Effector memory CD4-positive, alpha-beta T cell (primary cell): ENCODE measurements at places on chromosomes 11 and 22.

DNA sequence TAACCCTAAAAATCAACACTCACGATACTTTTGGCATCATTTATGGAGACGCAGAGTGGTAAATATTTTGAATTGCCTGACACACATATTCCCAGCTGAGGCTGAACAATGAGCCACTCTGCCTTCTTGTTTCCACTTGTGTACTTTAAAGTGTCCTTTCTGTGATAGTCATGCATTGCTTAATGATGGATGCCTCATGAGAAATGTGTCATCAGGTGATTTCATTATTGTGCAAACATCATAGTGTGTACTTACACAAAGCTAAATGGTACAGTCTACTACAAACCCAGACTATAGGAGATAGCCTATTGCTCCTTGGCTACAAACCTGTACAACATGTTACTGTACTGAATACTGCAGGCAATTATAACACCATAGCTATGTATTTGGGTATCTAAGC lies 44.2 kb downstream of the MRE11 start:
- H3K27me3 ChIP-seq = no peaks in the 10 kb centered on the region
- no peaks in the 10 kb centered on the region for H3K4me1 ChIP-seq
- H3K36me3 ChIP-seq = peaks cover 9% of the 10 kb centered on the region

DNA sequence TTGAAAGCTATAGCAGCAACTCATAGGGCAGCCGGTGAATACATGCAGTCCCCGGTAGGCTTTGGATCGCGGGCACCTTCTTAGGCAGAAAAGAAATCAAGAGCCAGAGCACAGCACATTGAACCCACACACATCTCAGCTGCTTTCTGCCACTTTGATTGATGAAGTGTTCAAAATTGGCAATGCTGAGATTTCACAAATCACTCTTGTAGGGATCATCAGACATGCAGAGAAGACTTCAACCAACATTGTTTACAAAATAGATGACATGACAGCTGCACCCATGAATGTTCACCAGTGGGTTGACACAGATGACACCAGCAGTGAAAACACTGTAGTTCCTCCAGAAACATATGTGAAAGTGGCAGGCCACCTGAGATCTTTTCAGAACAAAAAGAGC lies 350.2 kb upstream of the ARHGAP42 start:
- DNase-seq = no peak
- H3K4me3 ChIP-seq = no peak overlapping the region
- H3K4me1 ChIP-seq = no peaks in the 10 kb centered on the region
- no peaks in the 10 kb centered on the region for H3K27me3 ChIP-seq
- no peaks in the 10 kb centered on the region for H3K36me3 ChIP-seq

DNA sequence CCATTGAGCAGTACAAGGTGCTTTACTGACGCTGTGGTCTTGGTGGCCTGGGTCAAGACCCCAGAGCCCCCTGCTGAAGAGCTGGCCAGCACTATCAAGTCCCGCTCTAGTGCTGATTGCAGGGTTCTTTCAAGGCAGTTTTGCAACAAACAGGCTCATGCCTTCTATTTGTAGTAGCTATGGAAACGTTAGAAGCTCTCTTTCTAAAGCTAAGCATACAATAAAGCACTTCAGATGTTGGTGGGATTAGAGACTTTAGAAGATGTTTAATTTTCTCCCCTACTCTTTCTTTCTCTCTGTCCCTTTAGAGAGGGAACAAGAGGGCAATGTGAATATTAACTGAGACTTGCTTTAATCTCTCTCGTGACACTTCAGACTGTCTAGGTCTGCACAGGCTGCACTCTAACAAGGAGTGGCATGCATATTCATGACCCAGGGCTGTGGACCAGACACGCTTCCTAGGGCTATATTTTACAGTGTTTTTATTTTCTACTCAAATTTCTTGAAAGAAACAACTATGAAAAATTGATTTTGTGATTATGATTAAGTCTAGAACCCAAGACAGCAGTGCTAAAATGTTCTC lies 138.6 kb downstream of the WNT7B start:
- no peaks in the 10 kb centered on the region for H3K4me1 ChIP-seq
- DNase-seq = no peak
- peaks cover 12% of the 10 kb centered on the region for H3K36me3 ChIP-seq
- no peak overlapping the region for H3K4me3 ChIP-seq
- no peak overlapping the region for H3K27ac ChIP-seq

DNA sequence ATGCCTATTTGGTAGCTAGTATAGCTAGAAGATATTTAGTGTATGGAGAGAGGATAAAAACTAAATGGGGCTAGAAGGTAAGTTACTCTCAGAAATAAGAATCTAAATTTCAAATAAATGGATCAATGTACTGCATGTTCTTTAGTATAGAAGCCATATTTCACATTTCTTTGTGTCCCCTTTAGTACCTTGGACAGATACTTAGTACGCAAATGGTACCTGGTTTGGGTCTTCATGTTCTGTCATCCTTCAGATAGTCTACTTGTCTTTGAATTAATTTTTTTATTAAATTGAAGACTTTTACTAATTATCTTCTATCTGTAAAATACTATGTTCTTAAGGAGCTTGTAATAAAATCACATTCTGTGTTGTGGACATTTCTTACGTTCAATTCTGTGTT lies 26.3 kb upstream of the RBMXL2 start:
- H3K4me1 ChIP-seq = no peaks in the 10 kb centered on the region
- no peaks in the 10 kb centered on the region for H3K27me3 ChIP-seq
- no peak overlapping the region for H3K27ac ChIP-seq
- DNase-seq = no peak
- no peaks in the 10 kb centered on the region for H3K36me3 ChIP-seq
- no peak overlapping the region for H3K4me3 ChIP-seq

GRCh38 chr11:117473481-117474091 lies 145.9 kb downstream of the CEP164 start:
- no peak overlapping the region for H3K4me3 ChIP-seq
- DNase-seq = no peak
- H3K4me1 ChIP-seq = no peaks in the 10 kb centered on the region
- H3K36me3 ChIP-seq = no peaks in the 10 kb centered on the region
- H3K27ac ChIP-seq = no peak overlapping the region

- peaks cover 6% of the 10 kb centered on the region for H3K36me3 ChIP-seq
- peaks cover 16% of the 10 kb centered on the region for H3K4me1 ChIP-seq
- DNase-seq = no peak
- H3K4me3 ChIP-seq = no peak overlapping the region
- H3K27me3 ChIP-seq = no peaks in the 10 kb centered on the region
Measured at GRCh38 chr11:67389477-67389876, 2.3 kb upstream of the RAD9A start.

GRCh38 chr11:123484448-123484847 lies 54.4 kb downstream of the GRAMD1B start:
- H3K4me1 ChIP-seq = no peaks in the 10 kb centered on the region
- no peak overlapping the region for H3K27ac ChIP-seq
- no peak for DNase-seq
- H3K36me3 ChIP-seq = no peaks in the 10 kb centered on the region
- no peak overlapping the region for H3K4me3 ChIP-seq
- no peaks in the 10 kb centered on the region for H3K27me3 ChIP-seq

GRCh38 chr11:134538742-134539141 lies 126.7 kb upstream of the B3GAT1 start:
- H3K4me3 ChIP-seq = no peak overlapping the region
- no peaks in the 10 kb centered on the region for H3K27me3 ChIP-seq
- no peaks in the 10 kb centered on the region for H3K36me3 ChIP-seq

DNA sequence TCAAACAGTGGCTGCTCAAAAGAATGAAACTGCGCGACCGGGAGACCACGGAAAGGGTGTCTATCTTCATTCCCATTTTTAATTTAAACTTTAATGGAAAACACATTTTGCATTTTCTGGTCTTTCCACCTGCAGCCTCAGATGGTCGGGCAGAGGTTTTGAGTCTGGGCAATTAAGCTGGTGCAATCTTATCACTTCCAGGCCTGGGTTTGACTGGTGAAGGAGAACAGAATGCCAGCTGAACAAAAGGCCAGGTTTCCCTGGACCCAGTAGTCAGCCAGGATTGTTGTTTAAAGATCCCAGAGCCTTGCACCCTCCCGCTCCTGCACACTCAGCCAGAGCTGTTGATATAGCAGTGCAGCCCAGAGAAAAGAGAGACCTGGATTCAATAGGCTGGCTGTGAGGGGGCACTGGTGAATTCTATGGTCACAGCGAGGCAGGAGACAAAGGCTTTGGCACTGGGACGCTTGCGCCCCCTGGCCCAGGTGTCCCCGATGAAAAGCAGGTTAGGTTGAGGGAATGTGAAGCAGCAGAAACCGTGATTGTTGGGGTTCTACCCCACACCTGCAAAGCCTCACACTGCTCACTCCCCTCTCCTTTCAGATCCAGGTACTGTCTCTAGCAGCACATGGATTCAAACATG lies 83.6 kb downstream of the FLI1 start:
- no peak for DNase-seq
- H3K27ac ChIP-seq = no peak overlapping the region
- H3K36me3 ChIP-seq = peaks cover 82% of the 10 kb centered on the region
- no peak overlapping the region for H3K4me3 ChIP-seq

GRCh38 chr11:122853971-122854446 lies 15.7 kb downstream of the CRTAM start:
- H3K27ac ChIP-seq = no peak overlapping the region
- H3K4me1 ChIP-seq = no peaks in the 10 kb centered on the region
- no peaks in the 10 kb centered on the region for H3K36me3 ChIP-seq
- no peak overlapping the region for H3K4me3 ChIP-seq
